Iris pigment epithelial cell (primary cell): ENCODE measurements at places on chromosomes 13 and 19.
A peak's percentile ranks its signal among the peaks of the same experiment; 100 is the strongest.

DNA sequence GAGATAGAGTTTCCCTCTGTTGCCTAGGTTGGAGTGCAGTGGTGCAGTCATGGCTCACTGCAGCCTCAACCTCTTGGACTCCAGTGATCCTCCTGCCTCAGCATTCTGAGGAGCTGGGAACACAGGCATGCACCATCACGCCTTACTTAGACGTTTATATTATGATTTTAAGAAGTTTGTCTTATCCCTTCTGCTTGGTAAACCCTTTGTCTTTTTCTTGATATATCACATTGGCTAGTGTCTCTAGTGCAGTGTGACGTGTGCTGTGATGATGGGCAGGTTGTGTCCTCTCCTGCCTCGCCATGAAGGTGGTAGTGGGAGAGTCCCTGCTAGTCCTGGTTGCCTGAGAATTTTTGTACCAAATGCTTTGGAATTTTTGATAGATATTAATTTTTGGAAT lies 93.9 kb downstream of the KDM4B start:
- no peak for DNase-seq

GRCh38 chr13:26816881-26817280 lies 56.3 kb upstream of the GPR12 start:
- no peak for DNase-seq

- peak; percentile 88 for DNase-seq
Observed at GRCh38 chr19:48991873-48992580, 1.1 kb downstream of the GYS1 start.

GRCh38 chr13:78103936-78104335 lies 185.3 kb upstream of the EDNRB start:
- DNase-seq = no peak

GRCh38 chr13:30158774-30159445 lies 148.4 kb downstream of the KATNAL1 start:
- DNase-seq = peak; percentile 68

GRCh38 chr19:17883627-17884410 lies 12.1 kb downstream of the SLC5A5 start:
- no peak for DNase-seq

DNA sequence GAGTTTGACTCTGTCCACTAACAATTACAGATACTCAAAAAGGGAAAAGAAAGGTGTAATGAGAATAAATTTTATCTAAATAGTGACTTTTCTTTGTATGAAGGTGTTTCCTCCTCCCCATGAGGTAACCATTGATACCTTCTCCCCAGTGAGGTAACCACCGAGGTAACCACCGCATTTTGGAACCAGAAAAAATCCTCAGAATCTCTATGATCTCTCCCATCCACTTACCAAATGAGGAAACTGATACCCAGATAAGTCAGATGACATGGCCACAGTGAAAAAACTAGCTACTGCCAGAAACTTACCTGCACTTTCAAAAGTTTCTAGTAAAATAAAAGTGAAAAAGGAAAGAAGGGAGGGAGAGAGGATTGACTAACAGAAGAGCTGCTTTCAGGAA lies 124.0 kb upstream of the FNDC3A start:
- no peak for DNase-seq

- DNase-seq = no peak
Observed at GRCh38 chr13:92179223-92179622, 780.8 kb downstream of the GPC5 start.

- no peak for DNase-seq
Observed at GRCh38 chr19:30999726-31000125, 349.5 kb downstream of the TSHZ3 start.

DNA sequence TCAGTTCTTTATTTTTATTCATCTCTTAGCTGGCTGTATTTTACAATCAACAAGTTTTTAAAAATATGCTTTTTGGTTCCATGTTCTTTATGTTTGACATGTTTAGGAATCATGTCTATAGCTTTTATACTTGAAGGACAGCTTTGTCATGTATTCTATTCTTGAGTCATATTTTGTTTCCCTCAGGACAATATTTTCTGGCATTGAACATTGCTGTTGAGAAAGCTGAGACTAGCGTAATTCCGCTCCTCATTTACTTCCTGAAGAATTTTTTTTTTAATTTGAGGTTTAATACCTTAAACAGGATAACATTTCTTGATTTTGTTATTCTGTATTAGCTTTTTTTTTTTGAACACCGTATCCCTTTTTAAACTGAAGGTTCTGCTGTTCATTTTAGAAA lies 53.2 kb downstream of the RB1 start:
- no peak for DNase-seq

DNA sequence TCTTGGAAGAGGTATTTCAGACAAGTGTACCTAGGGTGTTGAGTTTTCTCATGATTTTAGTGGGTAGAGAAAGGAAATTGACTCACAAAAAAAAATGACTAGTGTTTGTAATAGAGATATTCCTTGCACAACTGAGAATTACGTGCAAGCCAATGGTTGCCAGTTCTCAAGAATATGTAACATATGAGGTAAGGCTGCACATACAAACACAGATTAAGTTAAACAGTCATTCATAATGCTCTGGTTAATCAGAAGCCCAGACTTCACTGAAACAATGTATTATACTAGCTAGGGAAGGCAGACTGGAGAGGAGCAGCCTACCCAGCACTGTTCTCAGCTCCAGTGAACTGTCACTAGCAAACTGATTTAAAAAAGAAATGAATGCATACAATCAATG lies 418.3 kb downstream of the DIAPH3 start:
- DNase-seq = peak; percentile 57

- DNase-seq = no peak
Observed at GRCh38 chr13:36405151-36405550, 27.1 kb upstream of the CCNA1 start.

GRCh38 chr13:87331178-87331577 lies 340.0 kb upstream of the SLITRK5 start:
- peak; percentile 5 for DNase-seq

DNA sequence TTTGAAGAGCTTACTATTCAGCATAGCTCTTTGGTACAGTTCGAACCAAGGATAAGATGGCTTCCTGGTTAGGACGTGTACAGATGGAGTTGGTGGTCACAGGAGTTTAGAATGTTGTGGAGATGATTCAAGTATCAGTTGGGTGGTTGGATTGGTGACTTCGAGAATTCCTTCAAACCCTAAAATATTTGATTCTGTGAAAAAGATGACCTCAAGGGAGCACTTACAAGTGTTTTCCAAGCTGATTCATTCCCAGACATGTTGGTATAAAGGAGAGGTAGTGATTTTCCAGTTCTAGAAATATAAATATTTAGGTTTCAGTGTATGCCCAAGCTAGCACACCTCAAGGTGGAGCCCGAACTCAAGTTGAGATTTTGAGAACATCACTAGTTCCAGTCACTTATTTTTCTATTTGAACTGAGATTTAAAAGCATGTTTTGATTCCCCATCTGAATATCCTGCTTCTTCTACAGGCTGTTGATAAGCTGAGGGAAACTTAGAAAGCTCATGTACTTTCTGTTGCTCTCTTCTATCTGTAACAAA lies 306.1 kb downstream of the DCT start:
- peak; percentile 47 for DNase-seq

GRCh38 chr13:103255587-103256301 lies 189.5 kb upstream of the SLC10A2 start:
- DNase-seq = peak; percentile 7

GRCh38 chr13:45851171-45851921 lies at the start of gene SIAH3:
Gene SIAH3 (minus strand): TSS chr13:45851753. CDS start chr13:45851629, 124 bp downstream.
- DNase-seq = peak; percentile 58

- DNase-seq = no peak
Observed at GRCh38 chr19:6418562-6418932, 6.1 kb downstream of the KHSRP start.

- DNase-seq = no peak
Observed at GRCh38 chr13:20676213-20676612, 27.3 kb upstream of the IL17D start.

DNA sequence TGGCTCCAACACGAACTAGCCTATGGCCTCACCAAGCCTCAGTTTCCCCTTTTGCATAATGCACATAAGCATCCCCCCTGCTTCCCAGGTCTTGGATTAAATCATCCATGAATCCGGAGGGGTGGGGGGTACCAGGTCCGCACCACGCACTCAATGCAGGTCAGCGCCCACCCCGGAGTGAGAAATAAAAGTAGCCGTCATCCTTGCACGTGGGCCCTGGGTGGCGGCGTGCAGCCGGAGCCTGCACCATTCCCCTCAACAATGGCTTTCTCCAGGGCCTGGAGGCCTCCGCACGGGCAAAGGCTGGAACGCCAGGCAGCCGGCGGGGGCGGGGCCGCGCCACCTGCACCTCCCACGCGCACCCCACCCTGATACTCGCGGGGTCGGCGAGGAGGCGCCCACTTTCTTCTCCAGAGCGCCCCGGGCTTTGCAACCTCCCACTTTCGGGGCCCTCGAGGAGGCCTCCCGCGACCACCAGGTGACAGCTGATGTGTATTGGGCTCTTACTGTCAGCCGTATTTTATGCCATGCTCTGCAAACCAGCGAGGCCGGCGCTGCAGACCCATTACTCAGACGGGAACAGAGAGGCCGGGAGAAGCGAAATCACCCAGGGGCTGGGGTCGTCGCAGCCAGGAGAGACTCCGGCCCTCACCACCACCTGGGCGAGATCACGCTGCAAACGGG lies 767 bp upstream of the GADD45B start:
- peak; percentile 70 for DNase-seq

GRCh38 chr13:106407338-106407737 lies 128.1 kb downstream of the EFNB2 start:
- DNase-seq = peak; percentile 18

DNA sequence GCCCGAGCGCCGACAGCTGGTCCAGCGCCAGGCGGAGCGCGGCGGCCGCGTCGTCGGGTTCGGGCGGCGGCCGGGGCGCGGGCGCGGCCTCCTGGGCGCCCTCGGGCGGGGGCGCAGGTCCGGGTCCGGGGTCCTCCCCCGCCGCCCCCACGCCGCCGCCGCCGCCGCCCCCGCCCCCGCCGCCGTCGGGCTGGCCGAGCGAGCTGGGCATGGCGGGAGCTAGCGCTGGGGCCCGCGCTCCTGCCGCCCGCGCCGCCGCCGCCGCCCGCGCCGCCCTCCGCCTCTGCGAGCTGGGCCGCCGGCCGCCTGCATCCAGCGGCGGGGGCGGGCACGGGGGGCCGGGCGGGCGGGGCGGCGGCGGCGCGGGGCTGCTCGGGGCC lies 287 bp downstream of the MEX3D start:
- DNase-seq = no peak

- no peak for DNase-seq
Observed at GRCh38 chr19:45876161-45876410, 9.9 kb downstream of the IRF2BP1 start.

- DNase-seq = peak; percentile 67
Observed at GRCh38 chr13:27172495-27172842, 858 bp upstream of the USP12 start.

DNA sequence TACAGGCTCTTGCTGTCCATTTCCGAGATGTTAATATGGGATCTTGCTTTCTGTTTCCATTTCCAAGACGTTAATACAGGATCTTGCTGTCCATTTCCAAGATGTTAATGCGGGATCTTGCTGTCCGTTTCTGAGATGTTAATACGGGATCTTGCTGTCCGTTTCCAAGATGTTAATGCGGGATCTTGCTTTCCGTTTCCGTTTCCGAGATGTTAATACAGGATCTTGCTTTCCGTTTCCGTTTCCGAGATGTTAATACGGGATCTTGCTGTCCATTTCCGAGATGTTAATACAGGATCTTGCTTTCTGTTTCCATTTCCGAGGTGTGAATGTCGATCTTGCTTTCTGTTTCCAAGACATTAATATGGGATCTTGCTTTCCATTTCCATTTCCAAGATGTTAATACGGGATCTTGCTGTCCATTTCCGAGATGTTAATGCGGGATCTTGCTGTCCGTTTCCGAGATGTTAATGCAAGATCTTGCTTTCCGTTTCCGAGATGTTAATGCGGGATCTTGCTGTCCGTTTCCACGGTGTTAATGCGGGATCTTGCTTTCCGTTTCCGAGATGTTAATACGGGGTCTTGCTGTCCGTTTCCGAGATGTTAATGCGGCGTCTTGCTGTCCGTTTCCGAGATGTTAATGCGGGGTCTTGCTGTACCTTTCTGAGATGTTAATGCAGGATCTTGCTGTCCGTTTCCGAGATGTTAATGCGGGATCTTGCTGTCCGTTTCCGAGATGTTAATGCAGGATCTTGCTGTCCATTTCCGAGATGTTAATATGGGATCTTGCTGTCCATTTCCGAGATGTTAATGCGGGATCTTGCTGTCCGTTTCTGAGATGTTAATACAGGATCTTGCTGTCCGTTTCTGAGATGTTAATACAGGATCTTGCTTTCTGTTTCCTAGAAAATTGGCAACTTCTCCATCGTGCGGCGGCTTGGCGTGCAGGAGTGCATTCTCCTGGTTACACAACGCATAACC lies 38.3 kb downstream of the PEX11G start:
- DNase-seq = peak; percentile 36

GRCh38 chr19:49954933-49955332 lies 6.0 kb downstream of the SIGLEC11 start:
- no peak for DNase-seq

GRCh38 chr19:52648336-52649016 lies 10.3 kb upstream of the ZNF83 start:
- DNase-seq = peak; percentile 70

- DNase-seq = no peak
Observed at GRCh38 chr13:65555962-65556361, 1674.2 kb downstream of the PCDH9 start.

- no peak for DNase-seq
Observed at GRCh38 chr19:51693819-51694218, 689 bp downstream of the SPACA6 start.

DNA sequence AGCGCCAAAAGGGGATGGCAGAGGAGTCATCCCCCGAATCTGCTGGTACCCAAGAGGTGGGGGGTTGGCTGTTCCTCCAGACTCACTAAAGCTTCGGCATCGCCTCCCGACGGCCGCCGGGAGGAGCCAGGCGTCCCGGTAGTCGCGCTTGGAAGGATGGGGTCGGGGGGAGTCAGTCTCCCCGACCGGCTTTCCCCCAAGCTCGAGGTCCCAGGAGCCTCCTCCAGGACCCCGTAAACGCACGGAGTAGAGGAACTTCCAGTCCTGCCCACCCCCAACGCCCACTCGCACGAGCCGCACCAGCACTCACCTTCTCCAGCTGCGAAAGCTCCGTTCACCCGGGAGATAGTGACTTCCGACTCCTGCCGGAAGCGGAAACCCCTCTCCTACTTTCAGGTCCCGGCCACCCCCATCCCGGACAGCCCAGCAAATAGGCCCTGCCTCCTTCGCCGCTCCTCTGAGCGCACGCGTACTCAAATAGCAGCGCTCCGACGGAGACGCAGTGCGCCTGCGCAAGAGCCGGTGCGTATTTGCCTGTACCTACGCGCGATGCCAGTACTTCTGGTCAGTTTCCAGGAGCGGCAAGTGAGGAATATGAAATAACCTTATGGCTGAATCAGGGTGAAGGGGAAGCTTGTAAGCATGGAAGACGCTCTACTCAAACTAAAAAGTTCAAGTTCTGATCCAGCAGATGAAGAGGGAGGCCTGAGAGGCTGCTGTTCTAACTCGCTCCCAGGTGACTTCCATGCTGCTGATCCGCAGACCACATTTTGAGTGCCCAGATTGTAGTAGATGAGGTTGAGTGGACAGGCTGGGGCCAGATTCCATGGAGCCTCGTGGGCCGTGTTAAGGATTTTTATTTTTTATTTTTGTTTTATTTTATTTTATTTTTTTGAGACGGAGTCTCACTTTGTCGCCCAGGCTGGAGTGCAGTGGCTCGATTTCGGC lies at the start of gene ELOF1:
Gene ELOF1, minus strand, starts transcription at position 350 of the 948 bp plus-strand sequence. CDS start 4,883 bp downstream, outside the sequence.
- peak; percentile 98 for DNase-seq

- no peak for DNase-seq
Observed at GRCh38 chr13:24056616-24057137, 103.8 kb upstream of the SPATA13 start.
